ENCODE measurements at places on chromosomes 1 and 21. TPM values are rescaled to one million over a fixed set of nuclear protein-coding genes. Genes with fewer than 3 reads are reported as not detected.

- H3K27ac ChIP-seq = no peak overlapping the region
- peak; percentile 5 for DNase-seq
- no peaks in the 10 kb centered on the region for H3K4me1 ChIP-seq
- no peaks in the 10 kb centered on the region for H3K36me3 ChIP-seq
Observed at GRCh38 chr1:75954586-75954985, 22.4 kb upstream of the ASB17 start.

DNA sequence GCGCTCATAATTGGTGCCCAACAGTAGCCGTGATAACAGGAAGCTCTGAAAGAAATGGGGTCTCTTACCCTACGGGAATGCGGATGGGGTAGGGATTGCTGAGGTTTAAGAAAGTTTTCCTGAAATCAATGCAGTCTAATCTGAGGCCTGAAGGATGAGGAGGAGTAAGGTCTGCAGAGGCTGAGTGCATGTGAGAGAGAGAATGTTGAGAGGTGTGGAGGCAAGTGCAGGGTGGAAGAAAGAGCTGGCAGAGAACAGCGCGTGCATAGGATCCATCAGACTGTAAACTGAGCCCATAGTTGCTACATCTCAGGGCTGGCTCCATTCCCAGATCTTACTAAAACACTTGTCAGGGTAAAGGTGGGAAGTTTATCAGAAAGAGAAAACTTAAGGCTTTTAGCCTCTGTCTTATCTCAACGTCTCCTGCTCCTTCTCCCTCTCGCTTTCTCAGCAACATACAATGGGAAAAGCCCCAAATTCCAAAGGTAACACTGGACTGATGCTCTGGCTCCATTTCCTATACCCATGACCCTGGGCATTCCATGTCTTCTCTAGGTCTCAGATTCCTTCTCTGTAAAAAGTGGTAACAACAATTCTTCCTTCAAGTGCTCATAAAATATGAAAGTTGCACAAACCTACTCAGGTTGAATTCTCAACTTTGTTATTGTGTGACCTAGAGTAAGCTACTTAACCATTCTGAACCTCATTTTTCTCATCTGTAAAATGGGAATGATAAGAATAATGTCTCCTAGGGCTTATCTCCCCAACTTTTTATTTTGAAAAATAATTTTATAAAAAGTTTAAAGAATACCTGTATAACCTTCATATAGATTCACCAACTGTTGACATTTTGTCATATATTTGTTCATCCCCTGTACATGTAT is 75.2 kb downstream of the SH3GLB1 start:
- no peaks in the 10 kb centered on the region for H3K36me3 ChIP-seq
- DNase-seq = peak; percentile 60
- H3K27ac ChIP-seq = no peak overlapping the region
- H3K4me3 ChIP-seq = no peak overlapping the region
- H3K4me1 ChIP-seq = peaks cover 8% of the 10 kb centered on the region

The KDM1A gene
- 79.6 TPM for total RNA-seq

The PANK4 gene
- total RNA-seq = 17.0 TPM
